ENCODE measurements at places on chromosomes 5 and 9.
A peak's percentile ranks its signal among the peaks of the same experiment; 100 is the strongest.

DNA sequence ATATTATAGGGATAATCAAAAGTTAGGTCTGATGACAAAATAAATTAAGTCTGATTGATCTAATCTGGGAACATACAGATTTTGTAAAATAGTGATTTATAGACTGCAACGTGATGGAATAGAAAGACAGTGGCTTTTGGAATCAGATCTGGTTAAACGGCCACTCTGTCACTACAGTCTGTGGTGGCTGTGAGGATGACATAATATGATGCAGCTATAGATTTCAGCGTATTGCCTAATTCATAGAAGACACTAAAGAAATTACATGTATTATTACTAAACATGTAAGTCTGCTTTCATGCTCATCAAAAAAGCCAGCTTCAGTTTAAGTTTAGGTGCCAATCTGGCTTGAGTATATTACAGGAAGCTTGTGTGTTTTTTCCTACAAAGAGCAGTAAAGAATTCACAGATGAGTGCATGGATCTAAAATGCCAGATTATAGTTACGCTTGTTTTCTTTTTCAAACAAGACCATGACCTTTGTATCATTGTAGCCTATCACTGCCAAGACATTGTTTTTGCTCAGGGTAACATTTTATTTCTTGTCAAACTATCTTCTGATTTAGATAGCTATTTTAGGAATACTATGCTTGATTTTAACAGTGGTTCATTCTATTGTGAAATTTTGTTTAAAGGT, 25.7 kb downstream of the CPEB4 start:
- no peak for DNase-seq

GRCh38 chr9:129669946-129670345, 4.5 kb downstream of the PRRX2 start:
- DNase-seq, result no peak

DNA sequence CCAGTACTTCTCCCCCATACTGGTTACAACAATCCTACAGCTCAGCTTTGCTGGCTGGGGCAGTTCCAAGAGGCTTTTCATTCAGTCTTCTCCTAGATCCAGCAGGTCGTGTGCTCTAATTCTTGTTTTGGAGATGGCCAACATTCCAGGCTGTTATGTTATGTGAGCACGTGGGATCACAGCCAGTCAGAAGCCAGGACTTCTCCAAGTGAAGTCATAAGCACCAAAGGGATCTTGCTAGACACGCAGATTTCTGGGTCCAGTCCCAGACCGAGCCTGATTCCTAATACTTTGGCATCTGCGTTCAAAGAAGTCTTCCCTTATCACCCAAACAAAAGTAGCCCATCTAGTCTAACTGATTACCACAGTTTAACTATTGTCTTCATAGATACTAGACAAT, 1.4 kb upstream of the LARP1 start:
- no peak for DNase-seq

GRCh38 chr9:133103183-133103986, 17.7 kb downstream of the RALGDS start:
- peak; percentile 63 for DNase-seq

DNA sequence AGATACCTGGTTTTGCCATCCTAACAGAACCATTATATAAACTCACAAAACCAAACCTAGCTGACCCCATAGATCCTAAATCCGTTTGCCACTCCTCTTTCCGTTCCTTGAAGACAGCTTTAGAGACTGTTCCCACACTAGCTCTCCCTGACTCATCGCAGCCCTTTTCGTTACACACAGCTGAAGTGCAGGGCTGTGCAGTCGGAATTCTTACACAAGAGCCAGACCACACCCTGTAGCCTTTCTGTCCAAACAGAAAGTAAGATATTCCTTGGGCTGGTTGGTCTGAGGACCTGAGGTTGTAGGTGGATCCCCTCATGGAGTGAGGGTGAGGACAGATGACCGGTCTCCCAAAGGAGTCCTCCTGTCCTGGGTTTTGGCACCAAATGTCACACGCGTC, 56.7 kb upstream of the NAA35 start:
- DNase-seq, result no peak

DNA sequence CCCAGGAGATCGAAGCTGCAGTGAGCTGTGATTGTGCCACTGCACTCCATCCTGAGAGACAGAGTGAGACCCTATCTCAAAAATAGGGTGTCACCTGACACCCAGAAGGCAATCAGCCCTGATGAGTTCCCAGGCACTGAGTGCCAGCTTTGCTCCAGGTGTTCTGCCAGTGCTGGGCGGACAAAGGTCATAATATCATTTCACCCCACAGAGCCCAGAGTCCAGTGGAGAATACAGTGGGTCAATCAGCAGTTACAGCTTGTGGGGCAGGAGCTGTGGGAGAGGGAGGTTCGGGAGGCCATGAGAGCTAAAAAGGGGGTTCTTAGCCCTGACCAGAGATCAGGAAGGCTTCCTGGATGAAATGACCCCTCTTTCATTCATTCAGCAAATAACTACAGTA, 24.4 kb upstream of the SH3RF2 start:
- no peak for DNase-seq

DNA sequence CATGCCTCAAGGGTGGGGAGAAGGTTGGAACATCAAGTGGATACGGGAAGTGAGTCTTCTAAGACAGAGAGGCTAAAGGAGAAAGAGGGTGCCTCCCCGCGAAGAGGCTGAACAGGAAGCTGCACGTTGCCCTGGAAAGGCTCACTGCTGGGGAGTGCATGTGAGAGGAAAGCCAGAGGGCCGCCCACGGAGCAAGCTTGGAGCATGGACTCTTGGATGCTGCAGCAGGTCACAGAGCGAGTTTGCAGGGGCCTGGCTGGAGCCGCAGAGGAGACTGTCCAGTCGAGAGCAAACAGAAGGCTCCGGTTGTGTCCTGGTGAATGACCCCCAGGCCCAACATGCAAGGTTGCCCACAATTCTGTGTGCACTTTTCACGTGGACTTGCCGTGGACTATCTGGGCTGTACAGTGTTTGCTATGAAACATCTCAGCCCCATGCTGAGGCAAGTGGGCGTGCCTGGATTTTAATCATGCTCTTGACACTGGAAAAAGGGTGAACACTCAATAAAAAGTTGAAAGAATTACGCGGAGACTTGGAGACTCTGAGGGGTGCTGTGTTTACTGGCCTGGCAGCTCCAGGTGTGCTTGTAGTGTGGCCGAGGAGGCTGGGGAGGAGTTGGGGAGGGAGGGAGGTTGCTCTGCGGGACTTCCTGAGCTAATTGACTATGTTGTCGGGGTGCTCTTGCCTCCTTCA, 54.5 kb upstream of the GARNL3 start:
- no peak for DNase-seq

DNA sequence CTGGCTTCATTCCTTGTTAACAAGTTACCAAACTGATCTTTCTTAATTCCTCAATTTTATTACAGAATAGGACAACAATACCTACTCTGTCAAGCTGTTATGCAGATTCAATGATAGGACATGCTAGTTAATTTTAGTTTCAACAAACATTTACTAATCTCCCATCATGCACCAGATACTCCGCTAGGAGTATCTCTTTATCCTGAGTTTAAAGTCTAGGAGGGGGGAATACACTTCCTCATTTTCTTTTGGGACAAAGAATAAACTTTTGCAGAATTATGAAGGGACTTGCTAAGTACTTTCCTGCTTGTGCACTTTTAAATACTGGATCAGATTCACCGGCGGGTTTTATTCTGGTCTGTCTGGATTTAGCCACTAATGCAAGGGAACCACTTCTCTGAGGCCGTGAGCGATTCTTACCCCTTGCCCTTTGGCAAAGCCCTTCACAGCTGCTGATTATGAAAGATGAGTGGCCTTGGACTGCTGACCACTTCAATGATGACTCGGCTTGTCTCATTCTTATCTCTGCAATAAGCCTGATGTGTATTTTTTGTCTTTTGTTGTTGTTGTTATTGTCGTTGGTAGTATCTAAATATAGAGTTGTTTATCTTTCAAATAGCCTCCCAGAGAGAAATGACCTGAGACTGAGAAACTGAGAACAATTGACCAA, 73.9 kb downstream of the RMI1 start:
- DNase-seq, result no peak

DNA sequence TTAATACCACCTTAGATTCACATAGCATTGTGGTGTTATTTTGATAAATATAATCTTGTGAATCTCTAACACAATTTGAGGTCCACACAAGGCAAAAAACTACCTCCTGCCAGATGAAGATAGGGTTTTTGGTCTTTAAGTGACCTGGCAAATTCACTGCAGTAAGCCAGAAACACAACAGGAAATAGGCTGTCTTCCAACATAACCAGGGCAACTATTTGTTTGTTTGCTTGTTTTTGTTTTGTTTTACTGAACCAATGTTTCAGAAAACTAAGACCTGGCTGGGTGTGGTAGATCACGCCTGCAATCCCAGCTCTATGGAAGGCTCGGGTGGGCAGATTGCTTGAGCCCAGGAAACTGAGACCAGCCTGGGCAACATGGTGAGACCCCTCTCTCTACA, 95.5 kb downstream of the USP20 start:
- no peak for DNase-seq

DNA sequence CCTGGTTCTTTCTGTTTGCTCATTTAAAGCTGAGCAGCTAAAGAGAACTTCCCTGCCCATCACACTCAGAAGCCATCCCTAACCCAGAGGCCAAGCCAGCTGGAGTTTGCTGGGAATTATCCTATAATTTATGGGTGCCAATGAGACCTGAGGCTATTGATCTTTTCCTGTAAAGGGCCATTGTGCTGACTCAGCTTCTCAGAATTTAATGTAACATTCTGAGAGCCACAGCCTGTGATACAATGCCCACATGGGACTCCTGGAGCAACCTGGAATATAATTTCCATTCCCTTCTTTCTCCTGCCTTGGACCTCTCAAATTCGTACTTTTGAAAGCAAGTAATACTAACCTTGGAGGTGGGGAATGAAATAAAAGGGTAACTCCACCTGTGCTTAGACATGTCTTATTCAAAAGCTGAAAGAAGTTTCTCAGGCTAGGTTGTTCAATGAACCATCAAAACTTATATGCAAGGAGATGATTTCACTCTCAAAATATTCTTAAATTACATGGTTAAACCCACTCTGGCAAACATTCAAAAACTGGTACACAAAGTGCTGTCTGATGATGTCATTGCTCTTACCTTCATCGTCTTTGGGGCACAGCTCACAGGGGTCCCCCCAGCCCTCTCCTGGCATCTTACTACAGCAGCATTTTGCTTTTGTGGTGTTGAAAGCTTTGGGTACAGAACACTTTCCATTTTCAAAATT, 206.7 kb downstream of the SLC12A2 start:
- DNase-seq, result no peak

DNA sequence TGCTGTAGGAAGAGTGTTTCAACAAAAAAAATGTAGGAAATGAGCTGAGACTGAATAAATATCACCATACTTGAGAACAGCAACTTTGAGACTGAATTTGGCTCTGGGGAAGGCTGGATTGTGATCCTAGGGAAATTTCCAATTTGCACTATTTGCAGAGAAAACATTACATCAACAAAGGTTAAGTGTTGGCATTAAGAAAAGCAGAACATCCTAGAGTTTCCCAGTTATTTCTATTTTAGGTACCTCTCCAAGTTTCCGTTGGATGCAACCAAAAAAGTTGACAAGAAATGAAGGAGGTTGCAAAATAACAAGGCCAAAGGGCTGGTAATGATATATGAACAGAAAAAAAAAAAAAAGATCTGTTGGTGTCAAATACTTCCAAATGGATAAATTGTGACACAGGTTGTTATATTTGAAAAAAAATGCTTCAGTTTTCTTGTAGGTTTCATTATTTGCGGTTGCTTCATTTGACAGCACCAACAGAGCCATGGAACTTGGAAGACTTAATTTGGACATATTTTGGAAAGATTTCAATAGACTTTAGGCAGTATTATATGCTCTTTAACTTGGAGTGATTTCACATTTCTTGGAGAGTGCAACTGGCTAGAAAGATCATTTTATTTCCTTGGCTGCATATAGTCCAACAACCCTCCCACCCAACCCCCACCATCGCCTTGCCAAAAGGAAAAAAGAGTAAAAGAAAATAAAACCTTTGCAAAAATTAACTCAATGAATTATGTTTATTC, 230.8 kb downstream of the ZNF608 start:
- DNase-seq, result no peak

DNA sequence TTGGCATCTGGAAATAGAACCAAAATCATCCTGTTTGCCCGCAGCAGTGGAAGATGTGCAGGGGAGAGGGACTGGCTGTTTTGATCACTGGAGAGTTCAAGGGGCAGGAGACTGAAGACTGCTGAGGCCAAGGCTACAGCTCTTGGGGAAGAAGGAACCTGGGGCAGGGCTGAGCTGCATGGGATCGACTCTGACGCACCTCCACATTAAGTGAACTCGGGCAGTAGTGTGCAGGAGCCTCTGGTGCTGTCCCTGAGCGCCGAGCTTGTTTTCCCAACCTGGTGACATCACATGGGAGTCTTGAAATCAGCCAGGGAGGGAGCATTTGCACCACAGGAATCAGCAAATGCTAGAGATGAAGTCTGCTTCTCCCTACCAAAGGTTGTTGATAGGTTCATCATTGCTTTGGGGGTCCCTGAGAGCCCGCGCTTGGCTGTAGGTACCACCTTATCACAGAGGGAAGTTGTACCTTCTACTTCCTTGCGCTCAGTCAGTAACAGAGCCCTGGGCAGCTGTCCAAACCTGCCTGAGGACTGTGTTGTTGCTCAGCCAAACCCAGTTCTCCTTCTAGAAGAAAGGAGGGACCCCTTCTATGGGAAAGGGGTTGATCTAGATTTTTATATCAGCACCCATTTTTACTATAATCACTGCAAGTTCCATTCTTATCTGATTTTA, 52.3 kb upstream of the CTSL start:
- DNase-seq, result no peak

DNA sequence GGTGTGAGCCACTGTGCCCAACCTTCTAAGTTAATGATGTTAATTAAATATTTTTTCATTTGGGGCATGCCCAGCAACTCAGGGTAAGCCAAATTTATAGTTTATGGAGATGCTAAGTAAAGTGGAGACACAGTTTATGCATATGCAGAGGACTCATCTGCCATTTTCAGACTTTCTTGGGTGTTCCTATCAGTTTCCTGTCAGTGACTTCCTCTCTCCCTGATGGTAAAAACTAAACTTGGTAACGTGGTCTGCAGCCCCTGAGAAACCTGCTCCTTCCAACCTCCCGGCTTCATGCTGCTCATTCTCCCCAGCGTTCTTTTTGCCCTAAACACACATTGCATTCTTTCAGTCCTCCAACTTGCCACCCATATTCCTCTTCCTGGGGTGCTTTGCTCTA, 48.4 kb upstream of the TUT7 start:
- DNase-seq, result no peak

GRCh38 chr5:38182991-38183390, 75.4 kb upstream of the EGFLAM start:
- DNase-seq, result no peak

DNA sequence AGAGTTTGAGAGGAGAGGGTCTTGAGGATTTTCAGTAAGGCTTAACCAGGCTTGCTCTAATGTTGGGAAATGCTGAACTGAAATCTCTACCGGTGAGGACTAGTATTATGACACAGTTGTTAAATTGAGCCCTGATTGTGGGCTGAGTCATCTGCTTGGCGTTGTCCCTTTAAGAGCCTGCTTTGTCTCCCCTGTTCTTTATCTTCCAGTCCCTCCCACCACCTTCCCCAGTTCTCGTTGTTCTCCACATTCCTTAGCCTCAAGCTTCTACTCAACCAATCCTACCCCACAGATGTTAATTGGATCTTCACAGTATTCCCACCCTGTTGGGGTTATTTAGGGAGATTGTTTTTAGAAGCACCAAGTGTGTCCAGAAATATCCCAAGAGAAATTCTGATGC, 57.6 kb downstream of the ANKRD55 start:
- no peak for DNase-seq

Data from activated CD4-positive, alpha-beta memory T cell treated with anti-CD3 and anti-CD28 coated beads for 36 hours (primary cell).